ENCODE measurements at places on chromosomes 6 and 20.
A peak's percentile ranks its signal among the peaks of the same experiment; 100 is the strongest.

DNA sequence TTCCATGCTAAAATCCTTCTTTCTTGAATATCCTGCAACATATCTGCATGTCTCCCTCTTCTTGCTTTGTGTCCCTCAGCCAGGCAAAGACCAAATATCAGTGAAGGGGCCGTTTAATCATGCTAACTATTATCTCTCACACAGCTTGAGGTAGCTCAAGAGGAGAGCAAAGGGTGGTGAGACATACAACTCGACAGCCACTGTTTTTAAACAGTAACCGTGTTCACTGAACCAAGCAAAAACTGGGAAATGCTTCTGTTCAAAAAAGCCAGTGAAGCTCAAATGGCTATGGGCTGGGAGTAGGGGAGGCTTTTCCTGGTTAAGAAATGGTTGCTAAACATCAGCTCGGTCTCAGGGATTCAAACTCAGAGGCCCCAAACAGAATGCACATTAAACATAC lies 83.4 kb downstream of the MAP7 start:
- DNase-seq = no peak

- no peak for DNase-seq
Observed at GRCh38 chr6:41687501-41688175, 47.8 kb downstream of the TFEB start.

GRCh38 chr20:10565191-10565921 lies 108.4 kb downstream of the JAG1 start:
- no peak for DNase-seq

DNA sequence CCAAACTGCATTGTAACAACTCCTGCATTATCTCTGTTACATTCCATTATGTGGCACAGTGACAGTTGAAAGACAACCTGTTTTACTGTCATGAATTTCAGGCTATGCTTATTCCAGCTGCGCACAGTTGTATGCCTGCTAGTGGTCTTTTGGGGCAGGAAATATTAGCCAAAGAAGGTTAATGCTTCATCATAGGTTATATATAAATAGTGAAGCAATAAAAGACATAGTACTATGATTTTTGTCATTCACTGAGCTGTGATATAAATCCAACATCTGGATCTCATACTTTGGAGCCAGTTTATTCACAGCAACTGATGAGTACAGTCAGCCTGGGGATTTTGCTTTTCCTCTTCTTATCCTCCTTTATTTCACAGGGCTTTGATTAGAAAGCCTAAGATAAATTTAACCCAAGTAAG lies 55.6 kb downstream of the FILIP1 start:
- DNase-seq = no peak

- DNase-seq = no peak
Observed at GRCh38 chr6:5034736-5035135, 30.9 kb upstream of the RPP40 start.

DNA sequence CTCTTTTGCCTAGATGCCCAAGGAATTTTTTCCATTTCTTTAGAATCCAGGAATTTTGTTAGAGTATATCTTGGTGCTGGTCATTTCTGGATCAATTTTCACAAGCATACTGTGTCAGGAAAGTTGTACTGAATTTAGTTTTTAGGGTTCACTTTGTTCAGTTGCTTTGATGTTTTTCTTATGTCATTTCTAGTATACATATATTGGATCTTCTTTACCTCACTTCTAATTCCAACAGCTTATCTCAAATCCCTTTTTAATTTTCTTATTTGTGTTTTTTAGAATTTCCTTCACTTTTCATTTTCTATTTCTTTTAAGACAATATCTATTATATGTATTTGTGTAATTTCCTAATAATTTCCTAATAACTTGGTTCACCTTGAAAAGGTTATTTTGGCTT lies 281.0 kb upstream of the AGPAT4 start:
- no peak for DNase-seq

DNA sequence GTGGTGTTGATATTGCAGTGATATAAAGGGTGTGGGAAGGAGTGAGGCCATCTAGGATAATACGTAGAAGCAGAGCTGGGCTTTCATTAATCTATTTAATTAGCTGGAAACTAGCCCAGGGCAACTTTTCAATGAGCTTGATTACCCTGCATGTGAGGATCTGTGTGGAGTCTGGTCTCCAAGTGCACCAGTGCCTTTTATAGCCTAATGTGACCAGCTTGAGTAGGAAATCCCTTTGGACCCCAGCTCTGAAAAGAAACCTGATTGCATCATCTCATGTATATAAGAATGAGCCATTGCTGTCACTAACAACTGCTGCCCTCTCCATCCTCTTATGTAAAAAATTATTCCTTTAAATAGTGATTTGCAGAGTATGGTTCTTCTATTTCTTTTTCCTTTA lies 72.6 kb downstream of the CD109 start:
- no peak for DNase-seq

GRCh38 chr6:43290905-43291355 lies 7.1 kb upstream of the SLC22A7 start:
- DNase-seq = no peak

- no peak for DNase-seq
Observed at GRCh38 chr6:150881911-150882481, 16.5 kb downstream of the MTHFD1L start.

- no peak for DNase-seq
Observed at GRCh38 chr6:87976616-87977015, 71.0 kb upstream of the SPACA1 start.

DNA sequence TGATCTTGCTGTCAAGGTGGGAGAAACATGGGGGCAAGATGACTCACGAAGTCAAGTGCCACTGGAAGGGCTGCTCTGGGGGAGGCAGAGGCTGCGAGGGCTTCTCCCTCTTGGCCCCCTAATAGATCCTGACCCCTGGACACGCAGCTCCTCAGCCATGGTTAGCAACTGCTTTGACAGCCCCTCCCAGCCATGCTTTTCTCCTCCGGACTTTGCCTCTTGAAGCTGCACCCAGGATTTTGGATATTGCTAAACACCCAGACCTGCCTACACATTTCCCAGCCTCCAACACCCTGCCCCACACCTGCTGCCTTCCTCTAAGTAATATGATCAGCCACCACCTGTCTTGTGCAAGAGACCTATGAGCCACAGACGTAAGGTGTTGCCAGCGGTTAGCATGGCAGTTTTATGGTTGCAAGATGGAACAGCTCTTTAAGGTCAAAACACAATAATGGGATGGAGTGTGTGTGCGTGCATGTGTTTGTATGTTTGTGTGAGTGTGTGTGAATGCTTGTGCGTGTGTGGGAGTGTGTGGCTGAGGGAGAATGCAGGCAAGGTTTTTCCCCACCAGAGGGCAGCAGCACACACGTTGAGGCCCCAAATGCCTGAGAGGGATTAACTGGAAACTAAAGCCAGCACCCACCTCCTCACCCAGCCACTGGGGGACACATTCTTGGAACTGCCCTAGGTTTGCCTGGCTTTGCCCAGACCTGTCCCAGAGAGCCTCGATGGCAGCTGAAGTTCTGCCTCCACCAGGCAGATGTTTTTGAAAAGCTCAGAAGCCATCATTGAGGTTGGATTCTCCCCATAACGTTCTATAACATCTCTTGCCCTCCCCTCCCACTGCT lies 2.5 kb downstream of the IP6K3 start:
- DNase-seq = peak; percentile 77

DNA sequence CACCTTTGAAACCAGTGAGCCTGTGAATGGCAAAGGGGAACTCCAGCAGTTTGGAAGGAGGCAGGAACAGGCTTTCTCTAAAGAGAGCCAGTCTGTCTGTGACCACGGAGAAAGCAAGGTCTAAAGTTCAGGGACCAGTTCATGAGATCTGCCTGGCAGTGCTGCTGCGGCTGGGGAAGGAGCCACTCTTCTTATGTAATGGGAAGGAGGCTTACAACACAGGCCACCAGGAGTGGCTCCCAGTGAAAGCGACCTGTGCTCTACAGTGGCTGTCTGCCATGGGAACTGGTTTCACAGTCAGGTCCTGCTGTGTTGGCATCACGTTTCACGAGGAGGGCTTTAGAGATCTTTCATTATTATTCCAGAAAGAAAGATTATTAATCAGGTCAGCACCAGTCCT lies 291.9 kb upstream of the PRDM1 start:
- DNase-seq = no peak

- DNase-seq = no peak
Observed at GRCh38 chr6:82909551-82909950, 156.1 kb downstream of the UBE3D start.

GRCh38 chr6:156916130-156916801 lies 139.1 kb downstream of the ARID1B start:
- no peak for DNase-seq

DNA sequence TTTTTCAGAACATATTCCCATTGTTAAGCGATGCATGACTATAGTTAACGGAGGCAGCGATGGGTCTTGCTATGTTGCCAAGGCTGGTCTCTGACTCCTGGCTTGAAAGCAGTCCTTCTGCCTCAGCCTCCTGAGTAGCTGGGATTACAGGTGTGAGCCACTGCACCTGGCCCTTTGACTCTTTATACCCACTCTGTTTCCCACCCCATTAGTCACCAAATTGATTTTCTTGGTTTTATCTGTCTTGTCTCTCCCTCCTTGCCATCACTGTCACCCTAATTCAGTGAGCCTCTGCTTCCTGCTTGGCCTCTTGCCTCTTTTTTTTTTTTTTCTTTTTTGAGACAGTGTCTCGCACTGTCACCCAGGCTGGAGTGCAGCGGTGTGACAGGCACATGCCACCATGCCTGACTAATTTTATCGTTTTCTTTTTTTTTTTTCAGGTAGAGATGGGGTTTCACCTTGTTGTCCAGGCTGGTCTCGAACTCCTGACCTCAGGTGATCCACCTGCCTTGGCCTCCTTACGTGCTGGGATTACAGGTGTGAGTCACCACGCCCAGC lies 31.3 kb downstream of the ZFAND3 start:
- DNase-seq = no peak
